NCI-H2029 treated with DMSO at 0.1 percent for 48 hours (cell line): ENCODE measurements at places on chromosomes 4 and X.
A peak's percentile ranks its signal among the peaks of the same experiment; 100 is the strongest.

DNA sequence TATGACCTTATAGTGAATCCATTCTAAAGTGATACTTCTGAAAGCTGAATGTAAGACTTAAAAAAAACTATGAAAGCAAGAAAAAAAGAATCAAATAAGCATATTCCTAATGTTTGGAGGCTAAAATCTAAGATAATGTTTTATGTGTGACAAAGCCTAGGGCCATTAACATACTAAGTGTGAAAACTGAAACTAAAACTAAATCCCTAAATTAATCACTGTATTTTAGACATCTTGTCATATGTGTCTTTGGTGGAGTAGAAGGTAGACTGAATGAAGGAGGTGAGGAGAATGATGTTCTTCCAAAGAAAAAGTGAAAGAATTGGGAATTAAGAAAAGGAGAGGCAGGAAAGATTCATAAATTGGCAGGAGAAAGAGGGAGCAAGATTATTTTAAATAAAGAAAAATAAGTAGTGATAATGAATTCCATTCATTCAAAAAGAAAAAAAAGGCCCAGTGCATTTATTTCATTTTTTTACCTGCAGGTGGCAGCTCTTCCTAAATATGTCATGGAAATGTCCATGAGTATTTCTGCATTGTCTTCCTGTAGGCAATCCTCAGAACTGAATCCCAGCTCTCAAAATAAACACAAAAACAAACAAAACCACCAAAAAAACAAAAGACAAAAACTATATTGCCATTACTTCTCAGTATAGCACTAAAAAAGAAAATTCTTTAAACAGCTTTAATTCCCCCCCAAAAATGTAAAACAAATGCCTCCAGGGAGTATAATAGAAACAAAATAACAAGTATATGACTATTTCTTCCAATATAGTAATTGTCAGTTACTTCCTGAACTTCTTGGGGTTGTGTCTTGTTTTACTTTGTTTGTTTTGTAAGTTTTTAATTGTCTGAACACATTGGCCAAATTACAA is 17.0 kb upstream of the AP1AR start:
- DNase-seq, result no peak

DNA sequence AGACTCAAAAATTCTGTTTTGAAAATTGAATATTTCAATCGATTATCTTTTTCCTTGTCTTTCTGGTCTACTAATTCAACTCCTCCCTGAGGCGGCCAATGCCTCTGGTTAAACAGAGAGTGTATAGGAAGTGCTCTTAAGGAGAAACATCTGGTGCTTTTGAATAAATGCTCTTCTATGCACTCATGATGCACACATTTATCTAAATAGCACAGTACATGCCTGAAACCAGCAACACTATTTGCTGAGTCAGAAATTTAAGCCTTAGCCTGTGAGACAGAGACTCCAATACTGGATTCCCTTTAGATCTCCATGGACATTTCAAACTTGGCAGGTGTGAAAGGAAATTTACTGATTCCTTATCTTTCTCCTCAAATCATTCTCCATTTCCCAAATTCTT is 118.6 kb downstream of the SLIT2 start:
- DNase-seq, result no peak

- DNase-seq, result no peak
Measured at GRCh38 chr4:168715896-168716295, 219.0 kb downstream of the PALLD start.

- no peak for DNase-seq
Measured at GRCh38 chr4:7960017-7960789, 20.5 kb upstream of the AFAP1 start.

DNA sequence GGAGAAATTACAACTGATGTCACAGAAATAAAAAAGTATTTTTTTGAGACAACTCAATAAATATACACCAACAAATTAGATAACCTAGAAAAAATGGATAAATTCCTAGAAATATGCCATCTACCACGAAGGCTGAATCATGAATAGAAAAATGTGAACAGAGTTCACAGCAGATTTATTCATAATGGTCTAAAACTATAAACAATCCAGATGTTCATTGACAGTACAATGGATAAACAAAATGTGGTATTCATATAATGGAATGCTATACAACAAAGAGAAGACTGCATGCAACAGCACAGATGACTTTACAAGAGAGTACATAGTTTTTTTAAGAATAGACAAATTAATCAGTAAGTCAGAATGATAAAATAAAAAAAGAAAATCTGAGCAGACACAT is 55.2 kb downstream of the CLOCK start:
- DNase-seq, result no peak

GRCh38 chr4:88734403-88734949 is 36.8 kb upstream of the NAP1L5 start:
- no peak for DNase-seq

- DNase-seq, result no peak
Measured at GRCh38 chrX:101482296-101482695, 3.0 kb upstream of the ARMCX4 start.

GRCh38 chr4:38180456-38180855 is 220.3 kb downstream of the PTTG2 start:
- DNase-seq, result peak; percentile 7

GRCh38 chr4:149264093-149264733 is 551.4 kb downstream of the IQCM start:
- no peak for DNase-seq

DNA sequence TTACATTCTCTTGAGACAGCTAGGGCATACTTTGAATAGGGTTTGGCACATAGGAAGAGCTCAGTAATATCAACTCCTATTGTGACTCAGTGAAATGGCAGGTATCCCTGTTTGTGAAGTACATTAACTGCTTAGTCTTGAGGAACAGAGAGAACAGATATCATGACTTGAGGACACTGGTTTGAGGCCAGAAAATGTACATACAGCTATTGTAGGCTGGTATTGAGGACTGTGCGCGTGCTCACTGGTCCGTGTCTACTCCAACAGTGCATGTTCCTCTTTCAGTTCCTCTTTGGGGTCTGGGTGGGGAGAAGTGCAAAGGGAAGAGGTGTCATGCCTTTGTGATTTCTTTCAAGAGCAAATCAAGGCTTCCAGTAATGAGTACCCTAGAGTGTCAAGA is 34.6 kb upstream of the TBC1D9 start:
- DNase-seq, result no peak

- DNase-seq, result no peak
Measured at GRCh38 chrX:63275127-63275526, 76.0 kb downstream of the SPIN4 start.

- DNase-seq, result no peak
Measured at GRCh38 chrX:13689741-13690211, 848 bp downstream of the RAB9A start.

DNA sequence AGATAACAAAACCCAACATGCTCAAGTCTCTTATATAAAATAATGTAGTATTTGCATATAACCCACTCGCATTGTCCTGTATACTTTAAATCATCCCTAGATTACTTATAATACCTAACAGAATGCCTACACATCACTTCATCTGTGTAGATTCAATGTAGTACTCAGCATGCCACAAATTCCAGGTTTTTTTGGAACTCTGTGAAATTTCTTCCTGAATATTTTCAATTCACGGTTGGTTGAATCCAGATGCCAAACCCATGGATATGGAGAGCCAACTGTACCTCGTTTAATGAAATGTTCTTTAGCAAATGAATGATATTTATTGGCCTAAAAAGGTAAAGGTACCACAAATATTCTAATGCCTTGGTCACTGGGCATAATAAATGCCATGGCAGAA is 24.8 kb downstream of the CCNI start:
- no peak for DNase-seq

- no peak for DNase-seq
Measured at GRCh38 chr4:189613207-189613606, 327.5 kb upstream of the FRG1 start.

DNA sequence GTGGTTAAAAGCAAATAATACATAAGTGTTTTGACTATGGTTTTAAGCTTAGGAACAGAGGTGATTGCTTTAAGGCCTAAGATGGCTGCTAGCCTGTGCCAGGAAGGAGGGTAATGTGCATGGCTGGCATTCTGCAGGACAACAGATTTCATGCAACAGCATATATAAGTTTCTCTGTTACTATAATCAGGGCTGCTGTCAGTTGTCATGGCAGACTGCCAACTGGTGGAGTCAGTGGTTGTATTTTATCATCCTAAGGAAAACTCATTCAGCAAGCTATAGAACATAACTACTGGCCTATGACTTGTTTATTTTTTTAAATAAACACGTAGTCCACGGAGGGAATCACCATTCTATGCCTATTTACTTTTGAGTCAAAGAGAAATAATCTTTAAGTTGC is 77.7 kb upstream of the DCAF8L1 start:
- DNase-seq, result no peak

- no peak for DNase-seq
Measured at GRCh38 chr4:183286590-183287308, 33.3 kb downstream of the CLDN22 start.

DNA sequence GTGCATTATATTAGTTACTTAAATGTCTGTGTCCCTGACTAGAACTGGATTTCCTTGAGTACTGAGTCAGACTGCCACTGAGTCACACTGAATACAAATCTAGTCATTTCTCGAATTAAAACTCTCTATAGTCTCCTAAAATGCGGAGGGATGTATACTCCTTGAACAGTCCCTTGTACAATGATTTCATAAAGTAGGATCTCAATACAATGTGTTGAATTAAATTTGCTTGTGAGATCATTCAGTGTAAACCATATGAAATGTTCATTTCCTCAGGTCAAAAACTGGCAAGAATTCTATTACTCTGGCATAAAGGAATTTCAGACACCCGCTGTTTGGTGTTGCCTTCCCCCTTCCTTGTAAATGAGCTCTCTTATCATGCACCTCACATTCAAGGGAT is 17.5 kb upstream of the FAM241A start:
- no peak for DNase-seq

DNA sequence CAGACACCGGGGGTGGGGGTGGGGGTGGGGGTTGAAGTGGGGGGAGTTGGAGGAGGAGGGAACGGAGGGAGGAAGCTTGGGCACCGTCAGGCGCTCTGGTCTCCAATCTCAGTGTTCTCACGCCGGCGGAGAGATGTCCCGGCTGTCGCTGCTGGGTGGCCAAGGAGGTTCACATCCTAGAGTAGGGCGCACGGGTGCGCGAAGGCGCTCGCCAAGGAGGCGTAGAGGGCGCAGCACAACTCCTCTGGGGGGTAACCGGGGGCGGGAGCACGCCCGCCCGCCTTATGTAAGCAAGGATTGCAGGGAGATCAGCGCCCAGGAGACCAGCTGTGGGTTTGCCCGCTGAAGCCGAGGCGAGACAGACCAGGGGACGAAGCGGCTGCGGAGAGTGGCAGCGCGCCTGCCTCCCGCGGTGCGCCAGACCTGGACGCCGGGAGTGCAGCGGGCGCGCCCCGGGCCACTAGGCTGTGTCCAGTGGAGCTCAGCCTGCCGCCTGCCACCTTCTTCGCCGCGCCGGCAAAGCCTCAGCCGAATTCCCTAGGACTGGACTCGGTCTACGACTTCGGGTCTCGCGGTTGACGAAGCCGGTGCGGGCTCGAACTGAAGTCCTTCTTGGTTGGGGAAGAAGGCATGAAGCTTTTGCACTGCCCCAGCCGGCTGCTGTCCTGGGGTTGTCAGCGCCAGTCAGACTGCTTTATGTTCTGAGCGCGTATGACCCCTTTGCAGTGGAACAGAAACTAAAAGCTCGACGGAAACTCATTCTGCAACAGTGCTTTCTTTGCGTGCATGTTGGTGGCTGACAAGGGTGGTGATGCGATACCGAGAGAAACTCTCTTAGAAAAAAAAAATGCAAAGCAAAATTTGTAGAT is 707 bp upstream of the UNC5C start:
- no peak for DNase-seq

DNA sequence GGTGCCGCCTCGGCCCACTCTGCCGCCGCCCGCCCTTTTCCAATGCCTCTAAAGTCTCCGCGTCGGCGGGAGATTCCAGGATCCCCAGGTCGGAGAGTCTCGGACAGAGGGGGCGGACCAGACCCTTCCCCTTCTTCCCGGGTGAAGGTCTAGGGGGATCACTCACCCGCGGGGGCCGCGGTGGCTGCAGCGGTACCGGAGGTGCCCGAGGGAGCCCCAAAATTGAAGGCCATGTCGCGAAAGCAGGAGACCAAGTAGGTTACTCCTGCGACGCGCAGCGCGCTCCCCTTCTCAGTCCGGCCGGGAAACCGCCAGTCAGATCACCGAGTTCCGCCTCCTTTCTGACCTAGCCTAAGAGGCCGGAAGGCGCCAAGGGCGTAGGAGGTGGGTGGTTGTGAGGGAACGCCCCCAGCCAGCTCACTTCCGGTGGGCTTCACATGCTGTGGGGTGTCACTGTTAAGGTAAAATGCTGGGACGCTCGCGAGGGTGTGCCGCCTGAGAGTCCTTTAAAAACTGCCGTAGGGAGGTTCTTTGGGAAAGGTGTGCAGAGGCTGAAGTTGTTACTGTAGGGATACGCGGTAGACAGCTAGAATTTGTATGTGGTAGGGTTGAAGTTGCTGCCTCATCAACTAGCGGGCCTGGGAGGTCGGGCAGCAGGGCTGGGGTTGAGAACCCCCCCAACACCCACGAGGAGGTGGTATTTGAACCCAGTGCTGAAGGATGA is at the start of gene NUP54:
Gene NUP54, minus strand, starts transcription at position 256 of the 724 bp plus-strand sequence. Its CDS starts 23 bp downstream, at position 233.
- peak; percentile 60 for DNase-seq

DNA sequence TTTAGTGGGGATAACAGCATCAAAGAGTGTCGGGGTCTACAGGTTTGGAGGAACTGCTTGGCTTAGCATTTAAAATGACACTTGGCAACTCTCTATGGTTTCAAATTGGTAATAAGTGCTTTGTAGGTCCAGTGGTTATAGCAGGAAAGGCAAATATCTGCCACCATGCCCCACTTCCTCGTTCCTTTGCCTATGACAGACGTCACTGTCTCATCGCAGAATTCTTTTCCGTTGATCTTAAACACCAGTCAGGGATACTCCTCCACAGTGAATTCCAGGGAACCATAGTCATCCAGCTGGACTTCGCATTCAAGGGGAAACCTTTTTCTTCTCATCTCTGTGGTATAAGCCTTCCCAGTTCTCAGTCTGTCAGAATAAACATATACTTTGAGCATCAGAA is 319.1 kb downstream of the GPAT3 start:
- no peak for DNase-seq

- DNase-seq, result no peak
Measured at GRCh38 chr4:33592701-33593100, 2651.6 kb downstream of the ARAP2 start.

DNA sequence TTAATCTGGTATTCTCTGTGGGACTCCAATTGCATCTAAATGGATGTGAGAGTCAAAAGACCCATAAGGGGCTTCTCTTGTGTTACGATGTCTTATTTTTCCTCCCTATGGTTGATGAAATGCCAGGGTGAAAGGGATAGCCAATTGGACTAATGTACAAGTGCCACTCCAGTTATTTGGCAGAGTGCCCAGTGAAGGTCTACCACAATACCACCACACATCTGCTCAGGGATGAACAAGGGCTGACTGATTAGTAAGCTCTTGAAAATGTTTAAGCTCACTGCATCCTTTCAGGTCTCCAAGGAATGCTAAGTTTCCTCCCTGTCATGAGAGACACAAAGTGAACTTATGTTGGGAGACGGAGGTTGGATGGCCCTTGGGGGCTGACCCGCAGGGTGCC is 57.8 kb downstream of the HEPH start:
- DNase-seq, result no peak

GRCh38 chrX:12548746-12549145 is 242.5 kb upstream of the PRPS2 start:
- DNase-seq, result no peak

GRCh38 chr4:16264798-16265197 is 38.5 kb upstream of the TAPT1 start:
- peak; percentile 48 for DNase-seq

- DNase-seq, result peak; percentile 2
Measured at GRCh38 chrX:23616361-23616760, 50.9 kb upstream of the PRDX4 start.

- DNase-seq, result no peak
Measured at GRCh38 chrX:77347572-77347971, 99.6 kb upstream of the FGF16 start.
